ENCODE measurements at places on chromosomes 11 and 22. TPM values are rescaled to one million over a fixed set of nuclear protein-coding genes. Genes with fewer than 3 reads are reported as not detected.

GPHA2 gene
- total RNA-seq = not detected

CRYBB2 gene
- not detected for total RNA-seq

B4GALNT4 gene
- 0.48 TPM for total RNA-seq

MUC15 gene
- total RNA-seq = not detected

MRGPRE gene
- total RNA-seq = not detected

HORMAD2 gene
- not detected for total RNA-seq

ZBTB16 gene
- total RNA-seq = 271 TPM

GAL3ST3 gene
- total RNA-seq = not detected

SMC1B gene
- not detected for total RNA-seq

VPS11 gene
- total RNA-seq = 53.9 TPM

FAM83F gene
- total RNA-seq = 15.5 TPM

APOL3 gene
- total RNA-seq = 46.5 TPM

MUC6 gene
- 1.9 TPM for total RNA-seq

JAML gene
- total RNA-seq = 16.0 TPM

GDPD4 gene
- total RNA-seq = not detected

CST6 gene
- total RNA-seq = 0.59 TPM

MRGPRG gene
- not detected for total RNA-seq

OR5B21 gene
- not detected for total RNA-seq
